ENCODE measurements at places on chromosomes 5 and 9.
A peak's percentile ranks its signal among the peaks of the same experiment; 100 is the strongest.

DNA sequence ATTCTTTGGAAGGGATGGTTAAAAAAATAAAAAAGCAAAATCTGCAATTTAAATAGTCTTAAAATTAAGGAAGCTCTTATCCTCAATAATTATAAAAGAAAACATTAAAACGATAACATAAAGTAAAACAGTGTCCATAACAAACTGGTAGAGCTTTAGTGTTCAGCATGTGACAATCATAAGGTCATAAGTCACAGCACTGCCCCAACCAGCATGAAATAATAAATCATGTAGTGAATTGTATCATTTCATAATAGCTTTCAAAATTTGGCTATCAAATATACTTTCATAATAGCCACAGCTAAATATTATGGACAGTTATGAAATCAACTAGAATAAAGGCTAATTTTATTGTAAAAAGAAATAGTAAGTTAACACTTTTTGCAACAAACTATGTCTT, 10.0 kb downstream of the NR3C1 start:
- no peak for DNase-seq

- peak; percentile 39 for DNase-seq
These were observed 581.0 kb upstream of the RORB start for GRCh38 chr9:73916016-73916673.

DNA sequence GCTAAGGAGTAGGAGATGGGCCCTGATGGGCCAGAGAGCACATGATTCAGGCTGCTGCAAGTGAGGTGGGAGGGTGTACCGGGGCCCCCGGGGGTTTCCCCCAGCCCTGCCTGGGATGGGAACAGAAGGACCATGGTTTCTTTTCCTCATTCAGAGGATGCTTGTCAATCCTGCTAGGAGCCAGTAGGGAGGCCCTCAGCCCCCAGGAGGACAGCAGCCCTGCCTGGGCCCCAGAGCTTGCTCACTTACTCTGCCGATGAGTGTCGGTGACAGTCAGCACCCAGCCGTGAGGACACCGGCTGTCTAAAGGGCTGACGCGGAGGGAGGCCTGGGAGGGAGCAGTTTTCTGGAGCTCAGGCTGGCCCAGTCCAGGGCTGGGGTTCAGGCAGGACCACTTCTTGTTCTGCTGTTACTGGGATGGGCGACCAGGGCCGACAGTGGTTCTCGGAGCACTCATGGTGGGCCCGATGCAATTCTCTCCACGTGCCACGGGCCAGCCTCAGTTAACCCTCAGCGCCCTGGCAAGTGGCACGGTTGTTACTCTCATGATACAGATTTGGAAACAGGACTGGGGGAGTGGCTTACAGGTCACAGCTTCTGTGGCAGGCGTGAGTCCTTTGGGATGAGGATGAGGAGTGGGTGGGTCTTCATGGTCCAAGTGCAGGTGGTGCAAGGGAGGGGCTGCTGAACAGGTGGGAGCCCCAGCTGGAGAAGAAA, 1.8 kb downstream of the ARRDC1 start:
- peak; percentile 91 for DNase-seq

- no peak for DNase-seq
These were observed 18.3 kb downstream of the FBXW5 start for GRCh38 chr9:136926154-136926704.

DNA sequence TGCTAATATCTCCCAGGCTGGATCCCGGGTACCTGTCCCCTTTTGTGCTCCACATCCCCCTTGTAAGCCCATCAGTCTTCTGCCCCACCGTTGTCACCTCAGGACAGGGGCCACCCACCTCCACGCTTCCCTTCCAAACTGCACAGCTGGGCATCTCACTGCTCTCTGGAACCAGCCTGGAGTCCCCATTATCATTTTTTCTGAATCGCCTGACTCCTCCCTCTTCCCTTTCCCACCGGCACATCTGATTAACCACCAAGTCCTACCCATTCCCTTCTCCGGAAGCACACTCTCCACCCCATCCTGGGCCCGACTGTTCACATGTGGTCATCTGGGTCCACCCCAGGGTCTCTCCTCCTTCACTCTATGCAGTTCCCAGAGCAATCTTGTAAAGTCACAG, 53.9 kb downstream of the PSD2 start:
- DNase-seq = no peak

- no peak for DNase-seq
These were observed 78.8 kb downstream of the SNX24 start for GRCh38 chr5:122924203-122924602.

- no peak for DNase-seq
These were observed 106.6 kb downstream of the PDE8B start for GRCh38 chr5:77316871-77317661.

DNA sequence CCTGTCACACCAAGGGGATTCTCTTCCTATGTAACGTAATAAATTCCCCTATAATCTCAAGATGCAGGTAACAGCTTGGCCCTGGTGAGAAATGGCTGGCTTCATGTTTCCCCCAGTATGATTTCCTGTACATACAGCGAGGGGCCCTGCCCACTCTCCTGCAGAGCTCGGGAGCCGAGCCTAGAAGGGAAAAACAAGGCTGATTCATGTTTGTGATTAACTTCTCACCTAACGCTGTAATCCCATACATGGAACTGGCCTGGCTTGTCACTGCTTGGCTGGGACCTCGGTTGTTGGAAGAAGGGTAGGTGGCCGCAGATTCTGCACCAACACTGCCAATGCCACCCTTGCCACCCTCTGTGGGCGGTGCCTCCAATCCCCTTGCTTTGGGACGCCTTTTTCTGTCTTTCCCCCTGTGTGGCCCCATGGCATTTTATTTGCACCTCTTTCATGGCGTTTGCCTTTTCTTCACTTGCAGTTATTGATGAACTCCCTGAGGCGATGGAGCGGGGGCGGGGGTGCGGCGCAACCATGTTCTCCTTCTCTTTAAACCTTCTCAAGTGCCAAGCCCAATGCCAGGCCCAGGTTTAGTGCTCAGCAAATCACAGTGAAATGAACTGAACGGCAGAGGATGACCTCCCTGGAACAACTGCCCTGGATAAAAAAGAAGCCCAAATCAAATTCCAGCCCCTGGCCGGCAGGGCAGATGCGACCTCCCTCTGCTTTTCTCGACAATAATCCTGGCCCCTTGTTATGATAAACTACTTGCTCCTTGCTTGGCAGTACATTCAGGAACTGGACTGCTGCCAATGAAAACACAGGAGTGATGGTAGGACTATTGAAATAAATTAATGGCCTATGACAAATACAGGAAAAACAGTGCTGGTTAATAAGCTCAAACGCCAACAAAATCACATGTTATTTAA, 108.1 kb downstream of the TMEM174 start:
- no peak for DNase-seq

- DNase-seq = no peak
These were observed 143.9 kb upstream of the SLC1A3 start for GRCh38 chr5:36462295-36463021.

- DNase-seq = no peak
These were observed 272.1 kb downstream of the TLE1 start for GRCh38 chr9:81417299-81417675.

GRCh38 chr5:140965905-140966292, 377 bp upstream of the PCDHAC2 start:
- DNase-seq = peak; percentile 35

GRCh38 chr5:15371184-15371583, 128.8 kb upstream of the FBXL7 start:
- DNase-seq = no peak

- DNase-seq = no peak
These were observed 522.3 kb downstream of the MAT2B start for GRCh38 chr5:164027738-164028137.

DNA sequence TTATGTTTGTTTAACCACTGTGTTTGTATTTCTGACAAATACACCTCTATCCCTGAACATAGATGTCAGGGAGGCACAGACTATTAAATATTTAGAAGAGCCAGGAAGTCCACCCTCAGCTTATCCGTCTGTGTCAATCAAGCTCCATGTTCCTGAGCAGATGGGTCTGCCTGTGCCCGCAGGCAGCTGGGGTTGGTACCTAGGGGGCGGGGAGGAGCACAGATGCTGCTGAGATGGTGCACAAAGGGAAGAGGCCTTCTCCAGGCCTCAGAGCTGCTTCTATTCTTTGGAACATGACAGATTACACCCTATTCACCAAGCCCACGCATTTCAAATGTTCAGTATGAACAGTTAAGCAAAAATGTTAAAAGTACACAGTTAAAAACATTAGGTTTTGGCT, 142.1 kb downstream of the EPB41L4A start:
- no peak for DNase-seq

GRCh38 chr9:131621551-131622358, 76.4 kb downstream of the PRRT1B start:
- no peak for DNase-seq

- DNase-seq = no peak
These were observed 25.2 kb downstream of the GLT6D1 start for GRCh38 chr9:135613946-135614805.

GRCh38 chr9:68931821-68932220, 82.1 kb downstream of the PRKACG start:
- no peak for DNase-seq

- DNase-seq = no peak
These were observed 9.8 kb downstream of the DOCK2 start for GRCh38 chr5:169646856-169647255.

DNA sequence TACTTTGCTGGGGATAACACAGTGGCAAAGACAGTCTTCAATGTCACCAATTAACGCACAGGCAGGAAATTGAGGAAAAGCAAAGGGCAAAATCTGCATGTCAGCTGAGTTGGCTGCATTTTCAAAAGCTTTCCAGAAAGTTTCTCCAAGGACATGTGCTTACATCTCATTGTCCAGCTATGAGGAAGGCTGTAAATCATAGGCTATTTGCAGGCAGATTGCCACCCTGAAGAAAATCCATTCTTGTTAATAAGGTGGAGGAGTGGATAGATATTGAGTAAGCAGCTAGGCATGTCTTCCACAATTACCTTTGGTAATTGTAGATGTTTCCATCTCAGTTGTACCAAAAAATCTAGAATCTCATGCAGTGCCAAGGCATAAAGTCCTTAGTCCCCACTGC, 278.0 kb upstream of the NUDT12 start:
- DNase-seq = no peak

DNA sequence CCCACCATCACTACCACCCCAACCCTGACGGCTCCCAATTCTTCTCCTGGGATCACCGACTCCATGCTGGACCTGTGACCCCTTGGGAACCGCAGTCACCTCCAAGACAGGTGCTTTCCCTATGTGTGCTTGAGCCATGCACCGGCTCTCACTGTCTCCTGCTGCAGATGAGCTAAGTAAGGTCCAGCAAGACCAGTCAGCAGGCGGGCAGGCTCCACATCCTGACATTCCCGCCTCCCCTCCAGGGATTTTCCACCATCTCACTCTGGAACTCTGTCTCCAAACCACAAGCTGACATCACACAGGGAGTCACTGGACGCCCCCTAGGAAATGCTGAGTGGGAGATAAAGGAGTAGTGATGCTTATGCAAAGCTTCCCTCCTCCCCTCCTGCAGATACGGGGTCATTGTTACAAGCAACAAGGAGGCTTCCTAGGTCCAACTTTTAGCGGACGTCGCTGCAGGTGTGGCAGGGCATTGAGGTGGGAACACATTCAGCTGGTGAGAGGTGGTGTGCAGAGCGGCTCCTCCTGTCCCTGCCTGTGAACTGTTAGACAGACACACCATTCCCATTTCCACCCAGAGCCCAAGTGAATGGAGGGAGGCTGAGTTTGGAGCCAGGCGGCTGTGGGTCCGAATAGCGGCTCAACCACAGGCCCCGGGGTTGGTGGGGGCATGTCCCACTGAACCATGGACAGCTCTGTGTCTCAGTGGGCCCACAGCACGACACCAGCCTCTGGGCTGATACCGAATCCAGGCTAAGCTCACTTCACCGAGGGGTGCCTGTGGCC, 129.2 kb upstream of the PHYKPL start:
- no peak for DNase-seq

GRCh38 chr9:20980832-20981455, 50.5 kb downstream of the HACD4 start:
- no peak for DNase-seq

- no peak for DNase-seq
These were observed 25.6 kb upstream of the HMGCS1 start for GRCh38 chr5:43338862-43339261.

DNA sequence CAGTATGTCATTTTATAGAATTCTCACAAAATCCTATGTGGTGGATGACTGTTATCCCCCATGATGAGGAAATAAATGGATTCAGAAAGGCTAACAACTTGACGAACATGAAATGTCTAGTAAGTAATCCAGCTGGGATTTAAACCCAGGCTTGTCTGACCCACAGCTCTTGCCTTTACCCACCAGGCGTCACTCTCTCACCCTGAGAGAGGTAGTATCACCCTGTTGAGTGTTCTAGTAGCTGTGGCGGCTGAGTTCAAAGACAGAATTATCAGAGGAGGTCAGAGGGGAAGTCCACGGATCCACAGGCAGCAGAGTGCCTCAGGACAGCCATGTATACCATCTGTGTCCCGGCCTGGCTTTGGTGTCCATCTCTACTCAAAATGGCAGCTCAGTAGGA, 113.8 kb downstream of the ZNF462 start:
- no peak for DNase-seq

DNA sequence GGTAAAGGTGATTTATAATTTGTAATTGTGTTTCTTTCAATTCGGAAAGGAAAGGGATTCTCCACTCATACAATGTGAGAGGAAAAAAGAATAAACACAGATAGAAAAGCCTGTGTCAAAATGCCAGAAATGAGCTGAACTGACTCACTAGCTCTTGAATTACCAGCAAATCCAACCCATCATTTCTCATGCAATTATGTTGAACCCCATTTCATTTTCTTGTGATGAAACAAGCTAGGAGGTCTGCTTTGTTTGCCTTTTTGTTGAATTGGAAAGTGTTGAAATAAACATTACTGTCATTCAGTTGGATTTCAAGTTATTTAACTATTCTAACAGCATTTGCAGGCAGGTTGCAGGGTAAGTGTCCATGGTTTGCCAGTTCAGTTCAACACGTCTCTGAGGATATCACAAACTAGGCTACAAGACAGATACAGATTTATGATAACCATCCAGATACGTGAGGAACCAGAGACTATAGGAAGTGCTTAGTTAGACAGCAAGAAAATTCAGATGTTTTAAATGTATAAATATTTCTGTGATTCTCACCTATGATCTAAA, 547.2 kb downstream of the MAT2B start:
- no peak for DNase-seq

- no peak for DNase-seq
These were observed 16.8 kb downstream of the NR6A1 start for GRCh38 chr9:124754289-124754688.

DNA sequence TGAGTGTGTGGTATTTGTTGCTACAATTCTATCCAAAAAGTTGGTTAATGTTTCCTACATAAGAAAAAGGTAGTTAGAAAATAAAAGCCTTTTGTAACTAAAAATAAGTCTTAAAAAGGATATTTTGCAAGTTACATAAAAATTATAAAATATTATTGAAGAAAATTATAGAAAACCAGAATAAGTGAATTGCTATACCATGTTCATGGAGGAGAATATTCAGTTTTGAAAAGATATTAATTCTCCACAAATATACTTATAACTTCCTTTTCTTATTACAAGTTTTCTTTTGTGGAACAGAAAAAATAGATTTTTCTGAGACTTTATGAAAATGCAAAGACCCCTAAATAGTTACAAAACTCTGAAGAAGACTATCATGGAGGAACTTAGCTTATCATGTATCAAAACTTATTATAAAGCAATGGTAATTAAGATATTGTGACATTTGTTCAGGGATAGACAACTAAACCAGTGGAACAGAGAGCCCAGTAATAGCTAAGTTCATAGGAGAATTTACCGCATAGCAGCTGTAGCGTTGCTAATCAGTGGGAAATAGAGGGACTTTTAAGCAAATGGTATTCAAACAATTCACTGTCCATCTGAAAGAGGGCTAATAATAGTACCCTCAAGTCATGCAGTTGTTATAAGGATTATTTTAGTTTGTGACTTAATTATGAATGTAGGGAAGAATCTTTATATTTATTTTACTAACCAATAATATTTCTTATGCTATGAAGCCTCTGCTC, 515.2 kb upstream of the ZNF608 start:
- no peak for DNase-seq

Data from RKO (cell line).